Erythroblast (primary cell): ENCODE measurements at places on chromosomes 12 and 14.

GRCh38 chr12:1844223-1844622, 23.9 kb downstream of the LRTM2 start:
- DNase-seq = no peak

GRCh38 chr12:57764662-57765002, 2.2 kb downstream of the CYP27B1 start:
- no peak for DNase-seq

GRCh38 chr12:31586728-31587127, 4.2 kb downstream of the DENND5B start:
- DNase-seq = no peak

DNA sequence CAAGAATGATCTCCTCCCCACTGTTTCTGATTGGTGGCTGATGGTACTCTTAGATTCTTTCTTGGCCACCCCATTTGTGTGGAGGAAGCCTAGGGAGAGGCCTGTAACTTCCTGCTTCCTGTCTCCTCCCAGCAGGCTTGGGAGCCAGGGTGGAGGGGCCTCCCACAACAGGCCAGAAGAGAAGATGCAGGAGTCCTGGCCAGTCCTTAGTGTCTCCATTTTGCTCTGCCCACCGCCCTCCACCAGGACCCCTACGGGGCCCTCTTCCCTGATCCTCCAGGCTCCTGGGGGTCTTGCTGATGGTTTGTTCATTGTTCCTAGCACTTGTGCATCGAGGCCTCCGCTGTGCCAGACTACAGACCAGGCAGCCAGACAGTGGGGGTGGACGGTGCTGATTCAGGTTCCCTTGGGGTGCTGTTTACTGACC, 6.8 kb downstream of the TSPAN9 start:
- no peak for DNase-seq

DNA sequence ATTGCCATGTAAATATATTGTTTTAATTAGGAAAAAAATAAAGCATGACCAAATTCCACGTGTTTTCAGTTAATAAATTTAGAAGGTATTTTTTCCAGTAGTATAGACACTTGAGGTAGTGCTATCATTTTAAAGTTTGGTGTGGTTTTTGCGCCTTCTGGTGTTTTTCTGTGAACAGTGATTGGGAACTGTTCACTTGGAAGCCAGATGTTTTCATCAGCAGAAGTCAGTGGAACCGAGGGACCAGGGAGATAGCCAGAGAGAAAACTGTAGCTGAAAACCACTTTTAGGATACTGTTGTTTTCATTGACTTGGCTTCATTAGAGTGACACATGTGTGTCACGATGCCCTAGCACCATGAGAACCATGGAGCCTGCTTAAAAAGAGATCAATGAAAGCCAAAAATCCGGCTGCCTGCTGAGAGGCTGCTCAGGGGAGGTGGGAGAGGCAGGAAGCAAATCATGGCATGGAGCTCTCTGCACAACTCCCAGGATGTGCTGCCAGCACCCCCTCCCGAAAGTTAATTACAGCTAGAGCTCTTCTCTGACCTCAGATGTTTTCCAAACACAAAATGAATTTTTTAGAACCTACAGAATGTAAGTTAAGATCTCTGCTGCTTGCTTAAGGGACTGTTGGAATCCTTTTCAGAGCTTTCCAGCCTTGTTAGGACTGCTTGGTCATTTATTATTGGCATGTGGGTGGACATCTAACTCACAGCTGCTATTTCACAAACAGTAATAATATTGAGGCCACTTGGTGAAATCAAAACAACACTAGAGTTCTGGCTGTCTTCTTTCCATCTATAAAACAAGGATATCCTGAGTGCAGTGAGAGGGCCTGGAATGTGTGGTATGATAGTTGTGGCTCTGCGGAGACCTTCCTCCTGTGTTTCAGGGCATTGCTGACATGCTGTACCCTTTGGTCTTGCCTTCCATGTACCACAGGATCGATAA, 192.3 kb downstream of the ANO4 start:
- DNase-seq = no peak
